ENCODE measurements at places on chromosomes 7 and 10.

DNA sequence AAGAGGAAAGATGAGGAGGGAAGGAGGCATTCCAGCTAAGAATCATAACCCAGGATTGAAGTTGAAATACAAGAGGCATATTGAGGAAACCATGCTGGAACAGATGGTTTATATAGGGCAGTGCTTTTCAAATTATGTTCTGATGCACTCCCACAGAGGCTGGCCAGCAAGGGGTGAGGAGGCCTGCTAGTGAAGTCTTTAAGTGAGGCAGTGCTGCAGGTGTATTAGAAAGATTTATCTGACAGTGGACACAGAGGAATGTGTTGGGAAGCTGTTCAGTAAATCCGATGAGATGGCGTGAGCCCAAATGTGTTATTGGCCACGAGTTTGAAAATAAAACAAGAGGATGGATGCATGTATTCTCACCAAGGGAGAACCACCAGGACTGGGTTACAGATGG is 28.6 kb downstream of the REEP3 start:
- DNase-seq, result no peak

DNA sequence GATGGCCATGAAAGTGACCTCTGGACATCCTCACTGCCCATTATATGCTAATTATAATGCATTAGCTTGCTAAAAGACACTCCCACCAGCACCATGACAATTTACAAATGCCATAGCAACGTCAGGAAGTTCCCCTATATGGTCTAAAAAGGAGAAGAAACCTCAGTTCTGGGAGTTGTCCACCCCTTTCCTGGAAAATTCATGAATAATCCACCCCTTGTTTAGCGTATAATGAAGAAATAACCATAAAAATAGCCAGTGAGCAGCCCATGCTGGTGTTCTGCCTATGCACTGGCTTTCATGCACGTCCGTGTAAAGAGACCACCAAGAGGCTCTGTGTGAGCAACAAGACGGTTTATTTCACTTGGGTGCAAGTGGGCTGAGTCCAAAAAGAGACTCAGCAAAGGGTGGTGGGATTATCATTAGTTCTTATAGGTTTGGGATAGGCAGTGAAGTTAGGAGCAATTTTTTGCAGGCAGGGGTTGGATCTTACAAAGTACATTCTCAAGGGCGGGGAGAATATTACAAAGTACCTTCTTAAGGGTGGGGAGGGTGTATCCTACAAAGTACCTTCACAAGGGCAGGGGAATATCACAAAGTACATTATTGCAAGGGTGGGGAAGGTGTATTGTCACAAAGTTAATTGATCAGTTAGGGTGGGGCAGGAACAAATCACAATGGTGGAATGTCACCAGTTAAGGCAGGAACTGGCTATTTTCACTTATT is 45.6 kb downstream of the LBX1 start:
- DNase-seq, result no peak

GRCh38 chr7:151451156-151451555 is 11.2 kb upstream of the CRYGN start:
- no peak for DNase-seq

- DNase-seq, result no peak
Measured at GRCh38 chr10:27369880-27370279, 129.3 kb upstream of the ACBD5 start.

DNA sequence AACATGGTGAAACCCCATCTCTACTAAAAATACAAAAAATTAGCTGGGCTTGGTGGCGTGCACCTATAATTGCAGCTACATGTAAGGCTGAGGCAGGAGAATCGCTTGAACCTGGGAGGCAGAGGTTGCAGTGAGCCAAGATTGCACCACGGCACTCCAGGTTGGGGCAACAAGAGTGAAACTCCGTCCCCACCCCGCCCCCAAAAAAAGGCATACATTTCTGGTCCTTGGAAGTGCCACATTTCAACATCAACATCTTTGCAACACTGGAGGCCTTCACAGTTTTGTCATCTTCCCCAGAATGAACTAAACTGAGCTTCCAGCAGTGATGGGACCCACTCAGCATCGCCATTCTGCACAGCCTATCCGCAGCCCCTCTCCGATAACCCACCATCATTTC is 36.6 kb downstream of the FAM53B start:
- DNase-seq, result no peak

DNA sequence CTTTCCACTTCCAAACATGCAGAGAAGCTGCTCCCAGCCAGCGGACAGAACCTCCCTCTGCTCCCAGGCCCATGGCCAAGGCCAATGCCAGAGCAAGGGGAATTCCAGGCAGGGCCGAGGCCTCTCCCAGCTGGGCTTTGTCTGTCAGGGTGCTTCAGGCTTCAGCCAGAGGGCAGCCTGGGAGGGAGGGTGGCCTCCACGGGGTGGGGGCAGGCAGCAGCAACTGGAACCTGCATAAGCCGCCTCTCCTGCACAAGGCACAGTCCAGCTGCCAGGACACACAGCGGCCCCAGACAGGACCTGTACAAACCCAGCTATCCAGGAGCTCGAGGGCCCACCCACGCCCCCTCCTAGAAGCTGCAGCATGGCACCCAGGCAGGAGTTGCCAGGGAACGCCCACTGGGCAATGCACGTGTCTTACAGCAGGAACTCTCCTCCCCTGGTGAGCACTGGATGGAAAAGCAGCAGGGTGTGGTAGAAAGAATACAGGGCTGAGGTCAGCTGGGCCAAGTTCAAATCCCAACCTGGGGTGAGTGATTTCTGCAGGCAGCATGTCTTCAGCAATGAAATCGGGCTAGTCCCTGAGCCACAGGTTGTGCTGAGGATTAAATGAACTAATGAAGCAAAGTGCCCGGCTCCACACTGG is 7.6 kb downstream of the FAM53B start:
- no peak for DNase-seq

DNA sequence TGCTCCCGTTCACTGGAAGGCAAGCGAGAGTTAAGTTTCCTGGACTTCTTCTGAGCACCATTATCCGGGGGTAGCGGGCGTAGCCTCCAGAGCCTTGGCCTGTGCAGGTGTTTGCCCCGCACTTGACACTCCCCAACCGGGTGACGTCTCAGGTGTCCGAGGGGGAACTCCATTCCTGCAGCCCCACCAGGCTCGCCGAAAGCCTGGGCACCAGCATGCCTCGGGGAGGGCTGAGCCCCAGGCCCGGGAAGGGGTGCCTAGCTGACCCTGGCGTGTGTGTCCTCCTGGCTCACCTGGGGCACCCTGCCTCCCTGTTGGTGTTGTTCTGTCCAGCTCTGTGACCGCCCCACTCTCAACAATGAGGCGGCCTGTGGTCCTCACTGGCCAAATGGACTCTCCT is 109.4 kb upstream of the GPR26 start:
- DNase-seq, result no peak

DNA sequence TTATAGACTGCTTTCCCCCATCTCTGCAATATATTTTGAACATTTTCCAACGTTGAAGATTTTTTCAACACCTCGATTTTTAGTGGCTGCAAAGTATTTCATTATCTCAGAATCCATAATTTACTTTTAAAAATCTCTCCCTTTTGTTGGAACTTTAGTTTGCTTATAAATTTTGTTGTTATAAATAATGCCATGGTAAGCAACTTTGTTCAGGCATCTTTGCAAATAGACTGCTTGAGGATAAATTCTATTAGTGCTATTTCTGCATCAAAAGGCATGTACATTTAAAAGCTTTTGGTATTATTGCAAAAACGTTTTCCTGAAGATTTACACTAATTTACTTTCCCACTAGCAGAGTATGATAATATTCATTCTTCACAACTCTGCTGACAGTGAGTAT is 79.4 kb downstream of the TMEM178B start:
- no peak for DNase-seq

DNA sequence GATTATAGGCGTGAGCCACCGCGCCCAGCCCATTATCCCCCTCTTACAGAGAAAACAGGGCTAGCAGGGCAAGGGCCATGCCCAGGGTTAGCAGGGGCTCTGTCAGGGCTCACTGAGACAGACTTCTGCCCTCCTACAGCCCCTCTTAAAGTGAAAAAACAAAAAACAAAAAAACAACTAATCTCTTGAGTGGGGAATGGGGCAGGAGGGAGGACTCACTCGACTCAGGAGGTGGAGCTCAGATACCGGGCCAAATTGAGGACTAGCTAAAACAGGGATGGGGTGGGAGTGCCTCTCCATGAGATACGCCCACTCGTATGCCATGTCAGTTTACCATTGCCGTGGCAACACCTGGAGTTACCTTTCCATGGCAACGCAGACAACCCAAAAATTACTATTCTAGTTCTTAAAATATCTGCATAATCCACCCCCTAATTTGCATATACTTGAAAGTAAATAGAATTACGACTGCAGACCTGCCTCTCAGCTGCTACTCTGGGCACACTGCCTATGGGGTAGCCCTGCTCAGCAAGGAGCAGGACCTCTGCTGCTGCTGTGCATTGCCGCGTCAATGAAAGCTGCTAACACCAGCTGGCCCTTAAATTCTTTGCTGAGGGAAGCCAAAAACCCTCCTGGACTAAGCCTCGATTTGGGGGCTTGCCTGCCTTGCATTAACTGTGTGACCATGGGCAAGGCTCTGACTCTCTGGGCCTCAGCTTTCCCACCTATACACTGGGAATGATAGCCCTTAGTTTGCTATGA is 13.4 kb downstream of the SSC4D start:
- DNase-seq, result no peak

- peak; percentile 83 for DNase-seq
Measured at GRCh38 chr10:133260895-133261725, 15.6 kb downstream of the ADAM8 start.
